ENCODE measurements at places on chromosomes 12 and 14.

DNA sequence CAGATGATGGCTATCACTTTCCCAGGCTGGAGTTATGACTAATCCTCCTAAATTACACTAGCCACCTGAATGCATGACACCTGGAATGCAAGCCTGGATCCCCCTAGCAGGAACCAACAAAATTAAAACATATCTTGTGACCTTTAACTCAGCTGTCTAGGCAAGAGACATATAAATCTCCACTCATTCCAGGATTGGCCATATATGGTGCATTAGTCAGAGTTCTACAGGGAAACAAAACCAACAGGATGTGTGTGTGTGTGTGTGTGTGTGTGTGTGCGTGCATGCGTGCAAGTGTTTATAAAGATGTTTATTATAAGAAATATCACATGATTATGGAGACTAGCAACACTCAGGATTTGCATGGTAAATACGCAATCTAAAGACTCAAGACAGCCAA lies 212.8 kb downstream of the KIF21A start:
- DNase-seq, result no peak

- peak; percentile 57 for DNase-seq
These were observed 27.1 kb upstream of the GPHB5 start for GRCh38 chr14:63345826-63346225.

DNA sequence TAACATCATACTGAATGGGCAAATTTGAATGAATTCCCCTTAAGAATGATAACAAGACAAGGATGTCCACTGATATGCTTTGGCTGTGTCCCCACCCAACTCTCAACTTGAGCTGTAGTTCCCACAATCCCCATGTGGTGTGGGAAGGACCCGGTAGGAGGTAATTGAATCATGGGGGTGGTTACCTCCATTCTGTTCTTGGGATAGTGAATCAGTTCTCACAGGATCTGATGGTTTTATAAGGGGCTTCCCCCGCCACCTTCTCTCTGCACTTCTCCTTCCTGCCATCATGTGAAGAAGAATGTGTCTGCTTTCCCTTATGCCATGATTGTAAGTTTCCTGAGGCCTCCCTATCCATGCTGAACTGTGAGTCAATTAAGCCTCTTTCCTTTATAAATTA lies 29.3 kb downstream of the MED6 start:
- DNase-seq, result no peak

- DNase-seq, result no peak
These were observed 27.2 kb downstream of the SYT1 start for GRCh38 chr12:78891646-78892353.

GRCh38 chr12:131087991-131088700 lies 134.4 kb downstream of the ADGRD1 start:
- no peak for DNase-seq

DNA sequence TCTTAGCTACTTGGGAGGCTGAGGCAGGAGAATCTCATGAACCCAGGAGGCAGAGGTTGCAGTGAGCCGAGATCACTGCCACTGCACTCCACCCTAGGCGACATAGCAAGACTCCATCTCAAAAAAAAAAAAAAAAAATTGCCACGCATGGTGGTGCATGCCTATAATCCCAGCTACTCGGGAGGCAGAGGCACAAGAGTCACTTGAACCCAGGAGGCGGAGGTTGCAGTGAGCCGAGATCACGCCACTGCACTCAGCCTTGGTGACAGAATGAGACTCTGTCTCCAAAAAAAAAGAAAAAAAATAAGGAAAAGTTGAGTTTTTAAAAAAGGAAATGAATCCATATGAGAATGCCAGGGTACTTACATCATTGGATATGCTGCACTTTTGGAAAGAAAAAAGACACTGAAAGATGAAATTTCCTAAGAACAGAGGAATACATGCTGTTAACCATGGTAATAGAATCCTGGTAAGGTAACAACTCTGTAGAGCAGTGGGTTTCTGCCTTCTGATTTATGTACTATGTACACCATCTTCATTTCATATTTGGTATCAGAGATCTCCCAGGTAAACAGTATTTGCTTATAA lies 222.7 kb downstream of the ERC1 start:
- no peak for DNase-seq

DNA sequence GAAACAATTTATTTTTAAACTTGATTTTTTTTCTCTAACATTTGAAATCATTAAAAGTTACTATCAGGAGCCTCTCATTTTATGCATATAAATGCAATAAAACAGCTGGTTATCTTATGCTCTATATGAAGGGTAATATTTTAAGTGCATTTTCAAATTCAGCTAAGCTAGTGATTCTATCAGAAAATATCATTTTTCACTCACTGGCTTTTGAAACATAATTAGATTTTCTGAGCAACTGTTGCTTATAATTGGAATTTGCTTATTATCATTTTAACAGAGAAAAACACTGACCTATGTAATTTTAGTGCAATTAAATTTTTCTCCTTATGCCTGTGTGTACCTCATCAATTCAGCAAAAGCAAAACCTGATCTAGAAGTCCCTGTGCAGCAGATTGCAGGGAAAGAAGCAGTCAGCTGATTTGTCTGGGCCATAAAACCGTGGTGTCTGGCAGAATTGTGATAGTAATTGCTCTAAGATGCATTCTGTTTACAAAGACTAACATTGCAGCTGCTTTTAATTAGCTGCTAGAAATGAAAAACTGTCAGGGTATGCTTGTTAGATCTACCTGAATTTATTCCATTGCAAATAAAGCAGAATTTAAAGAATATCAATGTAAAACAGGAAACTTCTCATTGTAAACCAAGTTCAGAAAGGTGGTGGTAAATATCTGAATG lies 75.0 kb downstream of the BICD1 start:
- DNase-seq, result no peak

- DNase-seq, result no peak
These were observed 89.0 kb upstream of the PTPRR start for GRCh38 chr12:71009430-71010142.

- no peak for DNase-seq
These were observed 25.6 kb upstream of the CPNE8 start for GRCh38 chr12:38930990-38931389.

DNA sequence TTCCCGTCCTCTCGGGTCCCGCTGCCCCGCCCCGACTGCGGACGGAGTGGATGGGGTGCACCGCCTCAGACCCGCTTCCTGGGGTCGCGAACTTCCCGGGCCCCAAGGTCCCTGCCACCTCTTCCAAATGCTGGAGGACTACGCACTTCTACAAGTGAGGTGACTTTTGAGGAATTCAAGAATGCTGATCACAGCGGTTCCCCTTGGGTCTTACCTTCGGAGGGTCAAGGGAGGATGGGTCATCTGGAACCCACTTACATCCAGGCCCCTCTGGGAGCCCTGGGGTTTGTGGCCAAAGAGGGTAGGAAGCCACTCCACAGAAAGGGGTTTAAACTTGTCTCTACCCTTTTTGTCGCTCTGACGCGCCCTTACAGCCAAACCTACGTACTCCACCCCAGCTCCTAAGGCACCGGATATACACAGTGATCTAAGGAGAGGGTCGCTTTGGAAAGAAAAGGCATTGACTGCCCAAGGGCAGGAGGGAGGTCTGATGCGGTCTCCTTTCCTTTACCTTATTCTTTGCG lies 532 bp upstream of the PRKD1 start:
- no peak for DNase-seq

- DNase-seq, result no peak
These were observed 4.4 kb upstream of the FAM186B start for GRCh38 chr12:49609875-49610154.

- DNase-seq, result no peak
These were observed 59.5 kb downstream of the CKB start for GRCh38 chr14:103463149-103463548.

GRCh38 chr14:99938896-99939295 lies 126.3 kb upstream of the EVL start:
- DNase-seq, result no peak

DNA sequence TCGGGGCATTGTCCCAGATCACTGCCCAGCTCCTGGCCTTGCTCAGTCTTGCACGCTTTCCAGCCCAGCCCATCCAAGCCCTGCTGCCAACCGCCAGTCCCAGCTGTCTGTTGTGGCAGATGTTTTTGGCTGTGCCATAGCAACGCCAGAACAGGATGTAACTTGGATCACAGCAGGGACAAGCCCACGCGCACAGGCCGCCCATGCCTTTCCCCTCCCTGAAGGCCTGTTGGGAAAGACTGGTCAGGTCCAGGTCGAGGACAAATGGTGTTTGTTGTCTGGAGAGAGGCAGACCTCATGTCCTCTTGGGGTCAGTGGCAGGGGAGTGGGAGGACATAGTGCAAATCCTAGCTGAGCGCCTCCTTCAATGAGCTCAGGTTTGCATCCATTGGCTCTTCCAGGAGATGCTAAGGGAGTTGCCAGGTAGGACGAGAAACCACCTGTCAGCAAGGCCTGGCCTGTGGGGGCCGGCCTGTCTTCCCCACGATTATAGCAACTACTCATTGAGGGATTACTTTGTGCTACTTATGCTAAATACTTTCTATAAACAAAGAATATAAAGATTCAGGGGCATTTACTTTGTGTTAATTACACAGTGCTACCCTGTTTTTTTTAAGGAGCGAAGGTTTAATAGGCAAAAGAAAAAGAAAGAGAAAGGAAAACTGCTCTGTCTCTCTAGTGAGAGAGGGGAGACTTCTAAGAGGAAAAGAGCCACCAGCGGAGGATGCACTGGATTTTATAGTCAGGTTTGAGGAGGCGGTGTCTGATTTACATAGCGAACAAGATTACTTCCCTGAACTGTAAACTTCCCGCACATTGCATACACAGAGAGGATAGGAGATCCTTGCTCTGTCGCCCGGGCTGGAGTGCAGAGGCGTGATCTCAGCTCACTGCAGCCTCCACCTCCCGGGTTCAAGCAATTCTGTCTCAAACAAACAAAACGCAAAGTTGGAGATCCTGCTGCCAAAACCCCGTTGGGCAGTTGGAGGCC lies 42.8 kb upstream of the CORO1C start:
- DNase-seq, result peak; percentile 66

DNA sequence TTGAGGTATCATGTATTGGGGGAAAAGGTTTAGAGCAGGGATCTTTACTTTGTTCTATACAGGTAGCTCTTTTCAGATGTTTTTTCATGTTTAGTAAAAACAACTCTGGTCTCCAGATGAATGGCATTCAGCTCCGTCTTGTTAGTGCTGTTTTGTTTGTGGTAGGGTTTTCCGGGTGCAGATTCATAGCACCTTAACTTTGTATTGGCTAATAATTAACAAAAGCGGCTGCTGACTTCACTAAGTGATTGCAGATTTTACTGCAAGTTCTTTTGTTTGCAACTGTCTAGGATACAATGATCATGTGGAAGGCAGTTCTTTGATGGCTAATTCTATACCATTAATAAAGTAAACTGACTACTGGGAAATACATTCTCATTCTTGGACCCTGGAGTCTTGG lies 32.2 kb upstream of the BHLHE41 start:
- no peak for DNase-seq

Measured in NCI-H510A treated with DMSO at 0.1 percent for 48 hours (cell line).